IMR-90 (cell line): ENCODE measurements at places on chromosomes 13 and 19. TPM values are rescaled to one million over a fixed set of nuclear protein-coding genes. Genes with fewer than 3 reads are reported as not detected.
A peak's percentile ranks its signal among the peaks of the same experiment; 100 is the strongest.

GRCh38 chr13:97298816-97299215 is 76.7 kb downstream of the MBNL2 start:
- peak; percentile 47 for DNase-seq

GRCh38 chr19:46147791-46148288 is at the start of gene IGFL2:
Gene IGFL2 (plus strand): TSS chr19:46148238. CDS start chr19:46148279, 41 bp downstream.
- no peak for DNase-seq

GRCh38 chr13:50375792-50376191 is 360.5 kb downstream of the KCNRG start:
- peak; percentile 68 for DNase-seq

DNA sequence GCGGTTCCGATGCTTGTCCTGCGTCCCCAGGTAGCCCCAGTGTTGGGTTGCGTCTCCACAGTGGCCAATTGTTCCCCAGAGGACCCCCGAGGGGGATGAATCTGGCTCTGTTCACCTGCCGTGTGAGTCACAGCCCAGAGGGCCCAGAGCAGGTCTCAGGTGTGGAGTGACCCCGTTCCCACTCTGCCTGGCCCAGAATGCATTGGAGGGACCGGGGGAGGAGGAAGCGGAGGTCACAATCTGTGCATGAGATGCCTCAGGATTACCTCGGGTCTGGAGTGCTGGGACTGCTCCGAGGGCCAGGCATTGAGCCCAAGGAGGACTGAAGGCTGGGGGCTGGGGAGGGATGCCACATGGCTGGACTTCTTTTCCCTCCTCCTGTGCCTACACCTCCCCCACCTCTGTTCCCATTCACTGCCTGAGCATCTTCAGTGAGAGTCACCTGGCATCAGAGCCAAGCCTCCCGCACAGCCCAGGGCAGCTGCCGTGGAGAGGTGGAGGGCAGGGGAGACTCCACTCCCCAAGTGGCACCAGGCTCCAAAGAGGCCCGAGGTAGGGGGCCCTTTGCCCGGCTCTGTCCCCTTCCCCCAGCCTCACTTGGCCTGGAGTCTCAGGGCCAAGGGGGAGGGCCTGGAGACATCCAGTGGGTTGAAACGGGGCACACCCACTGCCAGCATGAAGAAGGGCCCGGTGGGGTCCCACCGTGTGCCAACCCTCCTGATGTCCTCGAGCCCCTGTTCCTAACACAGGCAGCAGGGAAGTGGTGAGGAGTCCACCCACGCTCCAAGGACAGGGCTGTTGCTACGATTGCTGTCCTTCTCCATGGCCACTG is 81.1 kb downstream of the CHST8 start:
- no peak for DNase-seq

DNA sequence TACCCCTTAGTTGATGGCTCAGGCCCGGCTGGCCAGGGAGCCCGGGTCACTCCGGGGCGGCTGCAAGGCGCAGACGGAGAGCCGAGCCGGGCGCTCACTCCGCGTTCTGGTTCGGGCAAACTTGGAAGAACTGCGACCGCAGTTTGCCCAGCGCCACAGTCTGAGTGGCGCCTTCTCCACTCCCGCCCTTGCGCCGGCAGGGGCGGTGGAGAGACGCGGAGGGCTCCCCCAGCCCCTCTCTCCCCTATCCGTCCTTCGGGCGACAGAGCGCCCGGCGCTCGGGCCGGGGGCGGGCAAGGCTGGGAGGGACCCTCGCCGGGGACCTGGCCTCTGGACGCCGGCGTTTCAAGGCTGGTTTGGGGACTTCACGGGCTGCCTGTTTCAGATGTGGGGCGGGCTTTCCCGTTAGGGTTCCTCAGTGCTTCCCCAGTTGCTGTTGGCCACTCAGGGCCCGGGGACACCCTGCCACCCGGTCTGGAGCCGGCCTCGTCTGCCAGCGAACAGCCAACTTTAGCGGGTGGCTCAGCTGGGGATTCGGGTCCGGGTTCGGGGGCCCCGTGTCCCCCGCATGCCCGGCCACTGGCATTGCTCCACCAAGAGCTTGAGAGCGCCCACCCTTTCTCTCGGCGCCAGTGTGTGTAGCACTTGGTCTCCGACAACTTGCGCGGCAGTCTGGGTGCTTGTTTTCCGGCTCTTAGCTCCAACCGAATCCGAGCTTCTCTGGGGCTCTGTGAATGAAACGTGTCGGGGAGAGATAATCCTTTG is 1.5 kb downstream of the GPC6 start:
- peak; percentile 87 for DNase-seq

GRCh38 chr19:32627714-32628270 is 46.8 kb downstream of the PDCD5 start:
- DNase-seq = no peak

GRCh38 chr19:6608940-6609339 is 18.0 kb upstream of the CD70 start:
- DNase-seq = no peak

The APOE gene
- 0.18 TPM in 1 of 2 replicates, not detected in the other for total RNA-seq

The TSHZ3 gene
- total RNA-seq = 7.8 and 8.1 TPM in 2 replicates

The C1QTNF9 gene
- under 0.01 and 0.18 TPM in 2 replicates for total RNA-seq

The WDR88 gene
- total RNA-seq = not detected in 2 replicates

The PLIN5 gene
- not detected in 2 replicates for total RNA-seq
